D721Med (cell line): ENCODE measurements at places on chromosomes 3 and 15.

- DNase-seq, result no peak
Observed at GRCh38 chr3:175983379-175983778, 1124.2 kb downstream of the NAALADL2 start.

GRCh38 chr3:173630849-173631248 is 233.3 kb downstream of the NLGN1 start:
- DNase-seq, result no peak

GRCh38 chr3:125628212-125628611 is 32.9 kb upstream of the OSBPL11 start:
- DNase-seq, result no peak

- DNase-seq, result no peak
Observed at GRCh38 chr3:177307391-177307790, 110.1 kb upstream of the TBL1XR1 start.

DNA sequence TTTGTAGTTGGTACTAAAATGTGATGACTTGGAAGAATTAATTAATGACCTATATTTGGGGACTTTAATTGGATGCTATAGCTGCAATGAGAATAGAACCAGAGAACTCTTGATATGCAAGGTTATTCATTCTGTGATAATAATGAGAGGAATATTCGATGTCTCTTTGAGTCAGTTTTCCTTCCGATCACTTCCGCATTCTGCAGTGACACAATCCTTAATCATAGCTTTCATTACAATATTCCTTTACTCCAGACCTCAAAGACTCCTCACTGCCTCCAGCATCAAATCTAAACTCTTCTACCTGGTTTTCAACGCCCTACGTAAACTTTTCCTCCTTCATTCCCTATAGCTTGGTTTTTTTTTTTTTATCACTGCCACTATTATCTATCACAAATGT is 21.6 kb downstream of the B3GNT5 start:
- no peak for DNase-seq

- no peak for DNase-seq
Observed at GRCh38 chr3:31823184-31823583, 157.9 kb downstream of the OSBPL10 start.

GRCh38 chr3:13064159-13064868 is 8.9 kb downstream of the IQSEC1 start:
- DNase-seq, result no peak

DNA sequence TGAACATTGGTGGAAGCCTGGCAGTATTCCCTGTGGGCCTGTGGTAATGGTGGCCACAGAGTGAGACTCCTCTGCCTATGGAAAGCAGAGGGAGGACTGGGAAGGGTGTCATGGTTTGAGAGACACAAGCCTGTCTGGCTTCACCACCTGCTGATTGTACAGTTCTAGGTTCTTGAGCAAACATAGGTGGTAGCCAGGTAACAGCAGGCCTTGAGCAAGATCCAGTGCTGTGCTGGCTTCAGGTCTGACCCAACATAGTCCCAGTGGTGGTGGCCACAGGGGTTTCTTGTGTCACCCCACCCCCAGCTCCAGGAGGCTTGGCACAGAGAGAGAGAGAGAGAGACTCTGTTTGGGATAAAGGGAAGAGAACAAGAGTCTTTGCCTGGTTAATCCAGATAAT is 22.7 kb upstream of the KPNA4 start:
- DNase-seq, result no peak

DNA sequence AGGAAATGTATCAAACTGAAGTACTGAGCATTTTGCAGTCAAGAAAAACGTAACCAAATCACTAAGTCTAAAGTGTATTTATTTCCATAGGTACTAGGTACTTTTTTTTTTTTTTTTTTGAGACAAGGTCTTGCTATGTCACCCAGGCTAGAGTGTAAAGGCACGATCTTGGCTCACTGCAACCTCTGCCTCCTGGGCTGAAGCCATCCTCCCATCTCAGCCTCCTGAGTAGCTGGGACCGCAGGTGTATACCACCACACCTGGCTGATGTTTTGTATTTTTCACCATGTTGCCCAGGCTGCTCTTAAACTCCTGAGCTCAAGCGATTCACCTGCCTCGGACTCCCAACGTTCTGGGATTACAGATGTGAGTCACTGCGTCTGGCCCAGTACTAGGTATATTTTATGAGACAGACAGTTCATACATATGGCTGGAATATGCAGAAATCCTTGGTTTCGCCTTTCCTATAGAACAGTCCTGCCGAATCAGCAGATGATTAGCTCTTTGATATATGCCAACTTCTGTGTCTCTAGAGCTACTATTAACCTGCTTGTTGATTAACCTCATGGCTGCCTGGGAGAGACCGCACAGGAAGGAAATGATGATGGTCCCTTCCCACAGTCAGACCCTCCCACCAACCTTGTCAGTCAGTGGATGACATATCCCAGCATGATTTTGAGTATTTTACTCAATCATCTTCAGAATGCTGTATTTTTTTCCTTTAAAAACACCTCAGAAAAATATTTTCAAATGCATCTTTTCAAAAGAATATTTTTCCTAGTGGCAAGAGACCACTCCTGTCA is 32.3 kb downstream of the TMOD3 start:
- DNase-seq, result no peak

- no peak for DNase-seq
Observed at GRCh38 chr15:48924528-48925393, 39.0 kb downstream of the SHC4 start.

GRCh38 chr3:113714702-113715101 is 18.3 kb upstream of the USF3 start:
- DNase-seq, result no peak

DNA sequence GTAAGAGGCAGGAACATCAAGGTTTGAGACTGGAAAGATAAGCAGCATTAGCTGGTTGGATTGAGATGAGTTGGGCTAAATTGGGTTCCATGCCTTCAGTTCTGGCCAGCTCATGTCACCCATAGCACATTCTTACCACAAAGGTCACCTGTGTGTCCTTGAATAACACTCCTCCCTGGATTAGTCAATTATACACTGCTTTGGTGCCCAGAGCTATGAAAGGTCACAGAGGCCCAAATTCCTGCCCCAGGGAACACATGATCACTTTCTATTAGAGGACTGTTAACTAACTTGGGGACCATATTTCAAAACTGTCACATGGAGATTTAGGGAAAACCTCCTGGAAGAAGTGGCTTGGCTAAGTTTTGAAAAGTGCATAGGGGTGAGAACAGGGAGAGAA is 40.1 kb upstream of the XCR1 start:
- DNase-seq, result no peak

- DNase-seq, result no peak
Observed at GRCh38 chr15:48992545-48992944, 28.8 kb upstream of the SHC4 start.

GRCh38 chr15:31344823-31345605 is 18.4 kb downstream of the KLF13 start:
- DNase-seq, result no peak

GRCh38 chr15:99430881-99431401 is 134.8 kb upstream of the MEF2A start:
- no peak for DNase-seq

DNA sequence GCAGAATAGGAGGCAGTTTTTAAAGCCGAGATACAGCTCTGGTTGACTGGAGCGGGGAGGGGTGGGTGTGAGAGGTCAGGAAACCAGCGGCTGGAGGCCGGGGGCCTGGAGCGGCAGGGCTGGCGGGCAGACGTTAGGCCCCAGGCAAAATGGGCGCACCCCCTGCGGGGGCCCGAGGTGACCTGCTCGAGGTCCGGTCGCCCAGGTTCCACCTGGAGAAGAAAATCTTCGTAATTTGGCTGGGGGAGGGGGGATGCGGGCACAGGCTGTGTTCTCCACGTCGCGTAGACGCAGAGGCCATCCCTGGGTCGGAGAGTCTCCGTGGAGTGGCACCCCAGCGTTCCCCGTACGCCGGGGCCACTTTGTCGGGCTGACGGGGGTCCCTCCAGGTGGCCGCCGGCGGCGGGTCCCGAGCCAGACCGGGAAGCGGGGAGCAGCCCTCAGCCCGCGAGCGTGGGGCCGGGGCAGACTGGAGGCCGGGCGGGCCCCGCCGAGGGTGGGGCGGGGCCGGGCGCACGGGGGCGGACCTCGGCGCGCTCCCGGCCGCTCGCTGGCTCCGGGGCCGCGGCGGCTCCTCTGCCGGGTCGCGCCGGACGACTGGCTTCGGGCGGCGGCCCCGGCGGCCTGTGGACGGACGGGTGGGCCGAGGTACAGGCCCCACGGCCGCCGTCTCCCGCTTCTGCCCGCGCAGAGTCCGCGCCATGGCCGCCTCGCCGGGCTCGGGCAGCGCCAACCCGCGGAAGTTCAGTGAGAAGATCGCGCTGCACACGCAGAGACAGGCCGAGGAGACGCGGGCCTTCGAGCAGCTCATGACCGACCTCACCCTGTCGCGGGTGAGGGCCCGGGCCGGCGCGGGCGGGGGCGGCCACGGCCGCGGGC is at the start of gene CRTC3:
CRTC3 (plus strand) TSS at position 553 of the 879 bp plus-strand sequence; CDS start at position 702, 149 bp downstream.
- peak; percentile 53 for DNase-seq

DNA sequence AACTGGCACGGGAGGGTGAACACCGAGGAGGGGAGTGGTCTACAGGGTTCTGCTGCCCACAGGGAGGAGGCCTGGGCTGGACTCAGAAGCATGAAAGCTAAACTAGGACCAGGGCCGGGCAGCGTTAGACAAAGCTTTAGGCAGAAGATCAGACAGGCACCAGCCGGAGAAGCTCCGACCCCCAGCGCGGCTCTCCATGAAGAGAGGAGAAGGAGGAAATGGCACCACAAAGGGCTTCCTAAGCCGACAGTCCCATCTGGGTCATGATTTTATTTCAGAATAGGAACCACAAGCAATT is 61.2 kb downstream of the RUBCN start:
- DNase-seq, result no peak

- no peak for DNase-seq
Observed at GRCh38 chr3:36707623-36708409, 56.5 kb downstream of the DCLK3 start.

GRCh38 chr3:79184251-79184650 is 583.5 kb downstream of the ROBO1 start:
- DNase-seq, result no peak

DNA sequence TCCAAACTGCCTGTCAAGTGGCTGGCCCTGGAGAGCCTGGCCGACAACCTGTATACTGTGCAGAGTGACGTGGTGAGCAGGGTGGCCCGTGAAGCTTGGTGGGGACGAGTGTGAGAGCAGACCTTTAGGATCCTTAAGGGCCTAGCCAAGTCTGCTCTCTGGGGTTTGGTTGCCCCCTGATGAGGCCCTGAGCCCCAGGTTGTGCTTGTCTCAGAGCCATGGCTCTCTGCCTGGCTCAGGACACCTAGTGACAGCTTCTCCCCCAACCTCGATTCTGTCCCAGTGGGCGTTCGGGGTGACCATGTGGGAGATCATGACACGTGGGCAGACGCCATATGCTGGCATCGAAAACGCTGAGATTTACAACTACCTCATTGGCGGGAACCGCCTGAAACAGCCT is 14.4 kb downstream of the TYRO3 start:
- DNase-seq, result no peak

- no peak for DNase-seq
Observed at GRCh38 chr3:157285141-157285540, 125.2 kb upstream of the CCNL1 start.

- no peak for DNase-seq
Observed at GRCh38 chr3:34260271-34261000, 462.0 kb downstream of the PDCD6IP start.

DNA sequence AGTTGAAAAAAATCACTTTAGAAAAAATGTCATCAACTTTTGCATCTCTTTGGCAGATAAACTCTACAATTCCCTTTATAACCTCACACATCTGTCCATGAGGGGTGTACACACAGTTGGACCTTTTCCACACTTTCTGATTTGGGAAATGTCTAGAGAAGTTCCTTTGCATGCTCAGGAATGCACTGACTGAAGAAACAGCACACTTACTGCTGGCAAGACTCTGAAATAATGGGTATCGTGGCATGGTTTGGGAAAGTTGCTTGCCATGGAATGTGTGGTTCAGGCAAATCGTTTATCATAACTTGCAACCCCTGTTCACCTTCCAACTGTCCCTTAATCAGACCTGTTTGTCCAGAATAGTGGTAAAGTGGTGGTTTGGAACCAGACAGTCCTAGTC is 135.3 kb upstream of the TGFBR2 start:
- no peak for DNase-seq

DNA sequence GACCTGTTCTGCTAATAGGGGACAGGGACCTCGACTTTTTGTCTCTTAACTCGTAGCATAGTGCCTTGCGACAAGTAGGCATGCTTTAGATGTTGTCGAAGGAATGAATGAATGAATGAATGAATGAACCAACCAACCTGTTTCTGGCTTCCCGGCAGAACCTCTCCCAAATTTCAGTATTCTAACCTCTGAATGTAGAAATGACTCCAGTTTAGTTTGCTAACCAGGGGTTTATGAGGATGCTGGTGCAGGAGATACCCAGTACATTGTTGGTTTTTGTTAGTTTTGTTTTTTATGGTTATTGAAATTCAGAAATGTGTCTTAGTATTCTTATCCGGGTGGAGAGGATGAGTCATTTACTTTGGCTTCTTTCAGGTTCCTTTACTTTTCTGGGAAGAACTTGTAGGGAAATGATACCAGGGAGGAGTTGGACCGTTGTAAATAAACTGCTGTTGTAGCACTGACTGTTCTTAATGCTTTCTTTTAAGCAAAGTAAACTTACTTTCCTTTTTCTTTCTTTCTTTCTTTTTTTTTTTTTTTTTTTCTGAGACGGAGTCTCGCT is 29.6 kb upstream of the EHHADH start:
- no peak for DNase-seq

GRCh38 chr15:88954431-88955277 is 41.5 kb upstream of the MFGE8 start:
- DNase-seq, result no peak

DNA sequence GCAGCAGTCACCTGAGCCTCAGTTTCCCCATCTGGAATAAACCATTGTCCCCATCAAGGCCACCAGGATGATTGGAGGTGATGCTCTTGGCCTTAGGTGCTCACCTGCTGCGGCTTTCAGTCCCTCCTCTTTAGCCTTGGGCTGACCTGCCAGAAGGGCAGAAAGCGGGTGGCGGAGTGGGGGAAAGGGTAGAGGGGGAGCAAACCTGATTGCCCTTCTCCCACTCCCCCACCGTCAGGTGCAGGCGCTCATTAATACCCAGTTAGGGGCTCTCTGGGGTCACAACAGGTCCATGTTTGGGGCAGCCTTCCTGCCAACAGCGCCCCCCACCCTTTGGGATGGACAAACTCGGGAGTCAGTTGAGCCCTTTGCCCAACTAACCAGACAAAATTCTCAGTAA is 50.5 kb downstream of the GRIP2 start:
- DNase-seq, result no peak

GRCh38 chr15:63392361-63393009 is 10.8 kb upstream of the CA12 start:
- DNase-seq, result no peak

GRCh38 chr3:10748040-10748439 is 68.0 kb upstream of the SLC6A11 start:
- no peak for DNase-seq

- DNase-seq, result no peak
Observed at GRCh38 chr15:66080717-66081398, 172.7 kb downstream of the MEGF11 start.

DNA sequence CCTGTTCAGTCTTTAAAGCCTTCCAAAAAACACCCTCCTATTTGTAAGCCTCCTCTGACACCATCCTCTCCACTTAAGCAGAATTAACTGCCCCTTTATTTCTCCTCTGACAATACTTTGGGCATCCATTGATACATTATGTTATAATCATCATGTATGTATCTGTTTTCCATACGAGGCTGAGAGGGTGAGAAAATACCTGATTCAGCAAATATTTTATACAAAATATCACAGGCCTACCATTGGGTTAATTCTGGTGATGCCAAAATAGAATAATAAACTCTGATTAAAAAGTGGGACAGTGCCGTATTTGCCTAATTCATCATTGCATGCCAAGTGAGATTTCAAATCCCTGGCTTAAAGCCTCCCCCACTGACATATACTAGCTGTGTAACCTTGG is 118.2 kb upstream of the ADAMTS9 start:
- no peak for DNase-seq

GRCh38 chr3:128307029-128307633 is 153.8 kb downstream of the EEFSEC start:
- no peak for DNase-seq
